Stimulated activated CD4-positive, alpha-beta T cell treated with anti-CD3 and anti-CD28 coated beads, Interleukin-4, amount 100 ng/mL, for 4 hours (primary cell): ENCODE measurements at places on chromosomes 13 and 19.

DNA sequence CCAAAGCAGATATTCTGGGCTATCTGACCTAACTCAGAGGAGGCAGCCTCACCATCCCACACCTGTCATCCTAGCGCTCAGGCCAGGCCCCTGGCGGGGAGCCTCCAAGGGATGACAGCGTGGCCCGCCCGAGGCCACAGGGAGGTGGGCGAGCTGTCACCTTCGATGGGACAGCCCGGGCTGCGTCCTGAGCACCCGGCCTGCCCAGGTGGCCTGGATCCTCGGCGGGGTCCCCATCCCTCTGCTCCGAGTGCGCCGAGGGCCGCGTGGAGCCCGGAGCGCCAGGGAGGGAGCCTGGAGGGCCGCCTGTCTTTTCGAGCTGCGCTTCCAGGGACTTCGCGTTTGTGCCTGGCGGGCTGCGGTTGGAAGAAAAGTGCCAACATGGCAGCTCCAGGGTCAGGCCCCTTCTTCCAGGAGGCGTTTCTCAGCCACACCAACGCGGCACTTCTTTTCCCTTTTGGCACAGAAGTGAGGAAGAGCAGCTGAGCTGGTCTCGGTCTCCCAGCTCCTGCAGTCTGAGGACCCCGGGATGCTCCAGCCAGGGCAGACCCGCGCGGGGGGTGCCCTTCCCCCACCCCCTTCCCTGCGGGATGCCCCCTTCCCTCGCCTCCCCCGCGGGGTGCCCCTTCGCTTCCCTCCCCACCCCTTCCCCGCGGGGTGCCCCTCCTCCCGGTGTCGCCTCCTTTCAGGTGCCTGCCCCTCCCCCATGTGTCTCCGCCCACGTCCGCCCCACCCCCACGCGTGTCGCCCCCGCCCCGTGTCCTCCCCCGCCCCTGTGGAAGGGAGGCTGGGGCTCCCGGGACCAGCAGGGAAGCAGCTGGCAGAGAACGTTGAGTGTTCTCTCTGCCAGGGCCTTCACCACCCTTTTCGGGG lies 42.3 kb downstream of the GJA3 start:
- DNase-seq: peak; percentile 36

DNA sequence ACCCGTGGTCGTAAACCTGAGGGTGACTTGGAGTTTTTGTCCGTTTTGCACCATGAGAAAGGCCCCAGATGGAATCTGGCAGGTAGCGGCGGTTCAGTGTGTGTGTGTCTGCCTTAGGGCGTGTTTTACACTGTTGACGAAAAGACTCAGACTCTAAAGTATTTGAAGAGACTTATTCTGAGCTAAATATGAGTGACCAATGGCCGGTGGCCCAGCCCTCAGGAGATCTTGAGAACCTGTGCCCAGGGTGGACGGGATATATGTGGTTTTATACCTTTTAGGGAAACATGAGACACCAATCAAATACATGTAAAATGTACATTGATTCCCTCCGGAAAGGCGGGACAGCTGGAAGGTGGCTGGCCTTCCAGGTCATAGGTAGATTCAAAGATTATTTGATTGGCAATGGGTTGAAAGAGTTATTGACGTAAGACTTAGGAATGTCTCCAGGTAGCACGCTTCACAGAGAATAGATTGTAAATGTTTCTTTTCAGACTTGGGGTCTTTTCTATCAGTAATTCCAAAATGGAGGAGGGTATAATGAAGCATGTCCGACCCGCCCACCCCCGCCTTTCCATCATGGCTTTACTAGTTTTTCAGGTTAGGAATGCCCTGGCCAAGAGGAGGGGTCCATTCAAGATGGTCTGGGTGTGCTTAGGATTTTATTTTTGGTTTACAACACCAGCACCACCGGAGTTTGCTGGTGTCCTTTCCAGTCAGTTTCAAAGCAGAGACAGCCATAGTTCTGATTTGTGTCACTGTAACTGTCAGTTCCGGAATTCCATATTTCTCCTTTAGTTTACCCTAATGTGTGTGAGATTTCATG lies 1.0 kb upstream of the ZNF529 start:
- DNase-seq: no peak

GRCh38 chr19:41871573-41872383 lies 5.3 kb upstream of the CD79A start:
- DNase-seq: peak; percentile 48

DNA sequence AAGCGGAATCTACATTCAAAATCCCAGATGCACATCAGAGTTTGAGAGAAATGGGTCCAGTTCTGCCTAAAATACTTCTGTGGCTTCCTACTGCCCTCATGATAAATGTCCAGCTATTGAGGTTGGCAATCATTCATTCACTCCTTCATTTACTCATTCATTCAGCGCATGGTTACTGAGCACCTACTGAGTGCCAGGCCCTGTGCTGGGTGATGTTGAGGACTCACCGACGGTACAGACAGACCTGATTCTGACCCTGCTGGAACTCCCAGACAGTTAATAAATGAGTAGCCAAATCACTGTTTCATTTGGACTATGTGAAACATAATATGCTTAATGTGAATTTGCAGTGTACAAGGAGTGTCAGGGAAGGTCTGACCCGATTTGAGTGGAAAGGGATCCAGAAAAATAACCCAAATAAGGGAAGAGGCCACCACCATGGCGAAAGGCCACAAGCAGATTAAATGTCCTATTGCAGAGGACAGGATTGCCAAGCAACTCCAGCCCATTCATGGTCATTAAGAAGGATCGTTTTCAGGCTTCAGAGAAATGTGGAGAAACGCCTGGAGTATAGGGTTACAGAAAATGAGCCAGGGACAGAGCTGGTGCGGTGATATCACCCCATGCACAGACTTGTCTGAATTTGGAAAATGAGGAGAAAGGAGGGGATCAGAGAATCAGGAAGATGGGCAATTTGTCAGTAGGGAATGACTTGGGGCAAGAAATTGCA lies 20.5 kb downstream of the DYRK1B start:
- no peak for DNase-seq

GRCh38 chr13:42400188-42400833 lies 128.4 kb downstream of the AKAP11 start:
- no peak for DNase-seq

- no peak for DNase-seq
Observed at GRCh38 chr13:95245071-95245470, 56.2 kb downstream of the ABCC4 start.

- no peak for DNase-seq
Observed at GRCh38 chr19:7795555-7796161, 32.6 kb downstream of the CLEC4M start.

DNA sequence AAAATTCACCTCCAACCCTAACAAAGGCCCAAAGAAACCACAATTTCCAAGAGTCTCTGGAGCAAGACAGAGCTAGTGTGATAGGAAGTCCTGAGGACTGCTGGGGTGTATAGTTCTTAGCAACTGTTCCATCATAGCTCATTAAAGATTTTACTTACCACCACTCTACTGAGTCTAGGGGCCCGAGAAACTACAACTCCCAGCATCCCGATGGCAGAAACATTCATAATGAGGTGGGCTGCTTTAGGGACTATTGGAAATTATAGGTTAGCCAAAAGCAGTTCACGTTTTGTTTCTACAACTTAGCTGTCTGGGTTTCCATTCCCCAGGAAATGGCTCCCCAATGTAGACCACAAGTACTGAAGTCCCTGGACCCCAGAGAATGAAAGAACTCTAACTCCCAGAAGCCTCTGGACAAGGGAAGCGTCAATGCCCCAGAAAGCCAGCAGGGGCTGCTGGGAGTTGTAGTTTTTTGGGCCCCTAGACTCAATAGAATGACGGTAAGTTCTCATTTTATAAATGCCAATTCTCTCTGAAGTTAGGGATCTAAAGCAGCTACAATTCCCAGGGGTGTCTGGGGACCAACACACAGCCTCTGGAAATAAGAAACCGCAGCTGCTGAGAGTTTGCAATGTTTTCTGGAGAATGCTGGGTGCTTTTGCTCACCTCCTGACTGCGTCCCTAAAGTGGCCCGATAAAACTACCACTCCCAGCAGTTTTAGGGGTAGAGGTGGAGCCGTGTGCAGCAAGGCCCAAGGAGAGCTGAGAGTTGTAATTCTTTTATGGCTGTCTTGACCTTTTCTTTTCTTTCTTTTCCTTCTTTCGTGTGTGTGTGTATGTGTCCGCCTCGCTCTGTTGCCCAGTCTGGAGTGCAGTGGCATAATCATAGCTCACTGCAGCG lies 11.1 kb downstream of the FTL start:
- no peak for DNase-seq

- no peak for DNase-seq
Observed at GRCh38 chr19:35460608-35461007, 12.6 kb downstream of the FFAR2 start.

- no peak for DNase-seq
Observed at GRCh38 chr19:3056417-3057088, 5.7 kb downstream of the TLE5 start.

- DNase-seq: no peak
Observed at GRCh38 chr13:67258482-67258881, 28.3 kb upstream of the PCDH9 start.

GRCh38 chr19:2239771-2240770 lies 3.4 kb downstream of the SF3A2 start:
- peak; percentile 33 for DNase-seq

- DNase-seq: peak; percentile 71
Observed at GRCh38 chr19:47608969-47609905, at the start of gene BICRA. TSS of gene BICRA (plus strand) at chr19:47609134. CDS start at chr19:47673575, 64,441 bp downstream.

DNA sequence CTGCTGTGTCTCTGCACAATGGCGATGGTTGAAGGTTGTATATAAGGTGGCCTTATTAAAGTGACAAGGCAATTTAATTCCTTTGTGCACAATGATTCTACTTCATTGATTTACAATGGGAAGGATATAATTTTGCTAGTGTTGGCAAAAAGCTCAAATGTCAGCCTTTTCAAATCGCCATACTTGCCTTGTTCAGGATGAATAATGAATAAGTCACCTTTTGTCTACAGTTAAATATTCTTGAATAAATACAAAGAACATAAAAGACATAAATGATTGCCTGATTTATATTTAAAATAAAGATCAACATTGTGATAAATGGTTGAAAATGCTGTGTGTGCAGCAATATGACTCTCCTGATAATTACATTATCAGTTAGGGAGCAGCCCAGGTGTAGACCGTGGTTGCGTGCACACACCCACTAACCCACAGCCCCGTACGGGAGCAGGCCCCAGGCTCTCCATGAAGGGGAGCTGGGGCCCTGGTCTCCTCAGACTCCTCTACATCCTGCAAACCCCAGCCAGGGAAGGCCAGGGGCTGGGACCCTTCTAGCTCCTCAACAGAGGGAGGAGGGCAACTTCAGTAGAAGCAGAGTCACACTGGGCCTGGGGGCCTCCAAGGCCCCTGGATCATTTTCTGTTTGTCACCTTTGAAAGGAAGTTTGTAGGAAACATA lies 64.9 kb downstream of the TEX29 start:
- DNase-seq: no peak

DNA sequence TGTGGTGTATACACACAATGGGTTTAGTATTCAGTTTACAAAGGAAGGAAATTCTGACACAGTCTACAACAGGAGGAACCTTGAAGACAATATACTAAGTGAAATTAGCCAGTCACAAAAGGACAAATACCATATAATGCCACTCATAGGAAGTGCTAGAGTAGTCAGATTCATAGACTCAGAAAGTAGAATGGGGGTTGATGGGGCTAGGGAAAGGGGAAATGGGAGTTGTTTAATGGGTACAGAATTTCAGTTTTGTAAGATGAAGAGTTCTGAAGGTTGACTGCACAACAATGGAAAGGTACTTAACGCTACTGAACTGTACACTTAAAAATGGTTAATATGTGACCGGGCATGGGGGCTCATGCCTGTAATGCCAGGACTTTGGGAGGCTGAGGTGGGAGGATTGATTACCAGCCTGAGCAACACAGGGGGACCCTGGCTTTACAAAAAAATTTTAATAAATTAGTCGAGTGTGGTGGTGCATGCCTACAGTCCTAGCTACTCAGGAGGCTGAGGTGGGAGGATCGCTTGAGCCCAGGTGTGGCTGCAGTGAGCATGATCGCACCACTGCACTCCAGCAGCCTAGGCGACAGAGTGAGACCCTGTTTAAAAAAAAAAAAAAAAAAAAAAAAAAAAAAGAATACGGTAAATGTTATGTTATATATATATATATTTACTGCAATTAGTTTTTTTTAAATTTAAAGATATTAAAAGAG lies 45.0 kb downstream of the SLC15A1 start:
- DNase-seq: no peak

- DNase-seq: no peak
Observed at GRCh38 chr13:102309110-102309509, 92.7 kb downstream of the FGF14 start.

DNA sequence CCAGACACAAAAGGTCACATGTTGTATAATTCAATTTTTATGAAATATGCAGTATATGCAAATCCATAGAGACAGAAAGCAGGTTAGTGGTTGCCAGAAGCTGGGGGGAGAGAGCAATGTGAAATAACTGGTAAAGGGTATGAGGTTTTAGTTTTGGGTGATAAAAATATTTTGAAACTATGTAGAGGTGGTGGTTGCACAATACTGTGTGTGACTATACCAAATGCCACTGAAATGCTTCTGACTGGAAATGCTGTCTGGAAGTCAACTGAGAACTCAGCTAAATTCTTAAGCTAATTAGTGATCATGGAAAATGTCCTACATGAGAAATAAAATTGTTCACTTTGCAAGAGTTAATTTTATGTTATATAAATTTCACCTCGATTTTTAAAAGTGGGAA lies 65.3 kb upstream of the RXFP2 start:
- DNase-seq: no peak

DNA sequence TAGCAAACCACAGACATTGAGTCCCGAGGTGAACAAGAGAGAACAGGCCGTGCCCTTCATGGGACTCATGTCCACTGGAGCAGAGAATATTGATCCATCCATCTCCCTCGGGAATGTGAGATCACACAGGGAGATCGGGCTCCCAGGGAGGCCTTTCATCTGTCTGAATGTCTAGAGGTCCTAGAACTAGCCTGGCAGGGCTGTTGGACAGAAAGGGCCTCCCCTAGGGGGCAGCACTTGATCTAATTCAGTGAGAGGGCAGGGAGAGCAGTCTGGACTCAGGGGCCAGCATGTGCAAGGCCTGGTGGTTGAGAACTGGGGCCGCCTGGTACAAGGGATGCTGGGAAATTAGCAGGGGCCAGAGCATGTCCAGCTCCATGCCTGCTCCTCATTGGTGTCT lies 4.3 kb downstream of the RUVBL2 start:
- DNase-seq: peak; percentile 48

GRCh38 chr13:28820099-28821051 lies at the start of gene MTUS2:
TSS of gene MTUS2 (plus strand) at chr13:28820339.
- DNase-seq: peak; percentile 70

GRCh38 chr13:44715287-44716230 lies 139.4 kb upstream of the TSC22D1 start:
- DNase-seq: no peak

GRCh38 chr19:19655641-19656343 lies 7.7 kb downstream of the ATP13A1 start:
- no peak for DNase-seq

DNA sequence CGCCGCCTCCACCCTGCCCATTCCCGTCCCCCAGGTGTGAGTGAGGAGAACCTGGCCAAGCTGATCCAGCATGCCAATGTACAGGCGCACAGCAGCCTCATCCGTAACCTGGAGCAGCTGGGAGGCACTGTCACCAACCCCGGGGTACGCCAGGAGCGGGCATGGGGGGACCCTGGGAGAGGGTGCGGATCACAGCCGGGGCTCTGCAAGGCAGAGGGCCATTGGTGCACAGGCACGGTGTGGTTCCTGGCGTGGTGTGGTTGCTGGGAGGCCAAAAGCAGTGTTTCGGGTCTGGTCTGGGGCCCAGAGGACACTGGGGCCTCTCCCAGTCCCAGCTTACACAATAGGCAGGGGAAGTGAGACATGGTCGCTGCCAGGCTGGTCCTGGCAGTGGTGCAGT lies 8.3 kb downstream of the STXBP2 start:
- DNase-seq: no peak

- DNase-seq: no peak
Observed at GRCh38 chr13:79225487-79226232, 180.4 kb downstream of the RBM26 start.
